ENCODE measurements at places on chromosomes 6 and 20.
A peak's percentile ranks its signal among the peaks of the same experiment; 100 is the strongest.

- peak; percentile 61 for DNase-seq
Observed at GRCh38 chr6:141451511-141452353, 681.0 kb upstream of the GJE1 start.

GRCh38 chr6:168901076-168901475 is 352.6 kb downstream of the THBS2 start:
- no peak for DNase-seq

GRCh38 chr20:64156886-64157875 is 7.1 kb upstream of the MYT1 start:
- no peak for DNase-seq

GRCh38 chr20:32380745-32381144 is 22.6 kb downstream of the ASXL1 start:
- no peak for DNase-seq

Data from HS-5 (cell line).